Left renal cortex interstitium (tissue), 4 donors: ENCODE measurements at places on chromosomes 7 and 10. TPM values are rescaled to one million over a fixed set of nuclear protein-coding genes. Genes with fewer than 3 reads are reported as not detected.

- DNase-seq = no peak
These were observed 8.7 kb upstream of the UNC5B start for GRCh38 chr10:71203716-71204115.

The DHX32 gene
- 26.1 TPM for polyA plus RNA-seq

DNA sequence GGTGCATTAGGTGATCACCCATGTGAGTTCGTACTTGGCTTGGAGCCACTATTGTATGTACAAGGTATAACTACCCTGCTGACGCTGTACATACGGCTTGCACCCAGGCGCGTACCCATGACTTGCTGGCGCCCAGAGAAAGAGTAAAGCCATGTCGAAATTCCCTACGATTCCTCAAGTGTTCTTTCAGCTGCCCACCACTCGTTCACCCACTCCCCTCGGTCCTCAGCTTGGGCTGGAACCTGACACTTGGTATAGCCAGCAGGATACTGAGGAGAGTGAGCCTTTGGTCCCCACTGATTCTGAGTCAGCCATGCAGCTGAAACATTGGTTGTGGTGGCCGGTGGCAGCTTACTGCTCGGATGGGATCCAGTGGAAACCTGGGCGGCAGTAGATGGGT lies 241.5 kb downstream of the CACNA2D1 start:
- DNase-seq = no peak

GRCh38 chr10:31708474-31708873 lies 220.2 kb downstream of the ARHGAP12 start:
- no peak for DNase-seq

- DNase-seq = no peak
These were observed 219.2 kb upstream of the C7orf33 start for GRCh38 chr7:148371280-148371937.

DNA sequence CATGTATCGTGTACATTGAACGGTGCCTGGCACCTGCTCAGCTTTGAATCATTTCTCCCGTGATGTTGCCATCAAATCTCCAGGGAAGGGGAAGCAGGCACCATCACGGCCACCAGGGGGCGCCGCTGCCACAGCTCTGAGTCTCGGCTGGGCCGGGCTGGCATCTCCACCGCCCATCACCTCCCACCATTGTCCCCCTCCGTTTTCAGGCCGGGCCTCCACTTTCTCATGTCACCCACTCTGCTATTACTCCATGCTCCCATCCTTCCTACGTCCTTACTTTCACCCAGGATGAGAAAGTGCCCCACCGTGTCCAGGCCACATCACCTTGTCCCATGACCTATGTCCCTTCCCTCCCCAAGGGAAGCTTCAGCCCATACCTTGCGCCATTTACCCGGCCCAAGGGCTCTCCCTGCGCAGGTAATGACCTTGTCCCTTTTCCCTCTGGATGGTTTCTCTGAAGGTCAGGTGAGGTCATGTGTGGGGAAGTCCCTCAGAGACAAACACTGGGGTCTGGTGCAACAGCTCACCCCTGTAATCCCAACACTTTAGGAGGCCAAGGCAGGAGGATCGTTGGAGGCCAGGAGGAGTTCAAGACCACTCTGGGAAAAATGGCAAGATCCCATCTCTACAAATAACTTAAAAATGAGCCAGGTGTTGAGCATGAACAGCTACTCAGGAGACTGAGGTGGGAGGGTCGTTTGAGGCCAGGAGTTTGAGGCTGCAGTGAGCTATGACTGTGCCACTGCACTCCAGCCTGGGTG lies 31.8 kb upstream of the OCM2 start:
- DNase-seq = peak; percentile 9

GRCh38 chr10:11462071-11462470 lies 149.4 kb downstream of the USP6NL start:
- DNase-seq = no peak

GRCh38 chr10:132776821-132777220 lies 9.1 kb downstream of the NKX6-2 start:
- no peak for DNase-seq

GRCh38 chr10:117894339-117894738 lies 152.4 kb downstream of the RAB11FIP2 start:
- DNase-seq = no peak

GRCh38 chr10:4257939-4258465 lies 473.0 kb upstream of the KLF6 start:
- no peak for DNase-seq

The PARP12 gene
- polyA plus RNA-seq = 23.3 TPM

GRCh38 chr7:158494162-158494586 lies 93.4 kb downstream of the PTPRN2 start:
- DNase-seq = no peak

The STEAP4 gene
- 0.13 TPM for polyA plus RNA-seq

The PRPS1L1 gene
- polyA plus RNA-seq = not detected

- DNase-seq = no peak
These were observed 7.3 kb downstream of the LRRN3 start for GRCh38 chr7:111098011-111098925.

DNA sequence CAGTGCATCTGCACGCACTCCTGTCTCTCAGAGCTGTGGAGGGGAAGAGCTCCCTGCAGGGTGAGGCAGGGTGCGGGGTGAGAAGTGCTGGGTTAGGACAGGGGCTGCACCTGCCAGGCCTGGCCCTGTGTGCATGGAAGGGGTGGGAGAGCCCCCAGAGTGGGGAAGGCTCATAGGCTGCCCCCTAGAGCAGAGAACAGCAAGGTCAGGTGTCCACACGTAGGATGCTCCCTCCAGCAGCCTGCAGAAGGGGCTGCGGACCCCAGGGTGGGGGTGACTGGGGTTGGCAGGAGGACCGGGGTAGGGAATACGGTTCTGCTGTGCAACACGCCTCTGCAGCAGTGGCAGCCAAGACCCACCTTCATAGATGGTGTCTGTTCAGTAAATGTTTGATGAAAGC lies 208.6 kb downstream of the PTPRN2 start:
- no peak for DNase-seq

- DNase-seq = no peak
These were observed 88.4 kb downstream of the FAS start for GRCh38 chr10:89078724-89079672.

DNA sequence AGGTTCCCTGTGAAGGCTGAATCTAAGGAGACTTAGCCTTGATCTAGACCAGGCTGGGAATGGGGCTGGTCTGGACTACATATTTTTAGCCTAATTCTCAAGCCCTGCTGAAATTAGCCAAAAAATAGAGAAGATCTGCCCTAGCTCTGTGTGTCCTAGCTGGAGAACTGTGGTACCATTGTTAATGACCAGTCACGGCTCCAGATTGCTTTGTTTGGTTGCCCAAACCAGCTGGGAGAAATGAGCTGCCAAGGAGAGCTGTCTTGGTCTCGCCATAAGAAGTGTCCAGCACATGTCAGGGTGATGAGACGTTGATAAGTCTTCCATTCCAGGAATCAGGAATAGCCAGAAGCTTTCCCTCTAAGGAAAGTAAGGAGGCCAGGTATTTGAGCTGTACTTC lies 20.7 kb downstream of the GBX1 start:
- no peak for DNase-seq

DNA sequence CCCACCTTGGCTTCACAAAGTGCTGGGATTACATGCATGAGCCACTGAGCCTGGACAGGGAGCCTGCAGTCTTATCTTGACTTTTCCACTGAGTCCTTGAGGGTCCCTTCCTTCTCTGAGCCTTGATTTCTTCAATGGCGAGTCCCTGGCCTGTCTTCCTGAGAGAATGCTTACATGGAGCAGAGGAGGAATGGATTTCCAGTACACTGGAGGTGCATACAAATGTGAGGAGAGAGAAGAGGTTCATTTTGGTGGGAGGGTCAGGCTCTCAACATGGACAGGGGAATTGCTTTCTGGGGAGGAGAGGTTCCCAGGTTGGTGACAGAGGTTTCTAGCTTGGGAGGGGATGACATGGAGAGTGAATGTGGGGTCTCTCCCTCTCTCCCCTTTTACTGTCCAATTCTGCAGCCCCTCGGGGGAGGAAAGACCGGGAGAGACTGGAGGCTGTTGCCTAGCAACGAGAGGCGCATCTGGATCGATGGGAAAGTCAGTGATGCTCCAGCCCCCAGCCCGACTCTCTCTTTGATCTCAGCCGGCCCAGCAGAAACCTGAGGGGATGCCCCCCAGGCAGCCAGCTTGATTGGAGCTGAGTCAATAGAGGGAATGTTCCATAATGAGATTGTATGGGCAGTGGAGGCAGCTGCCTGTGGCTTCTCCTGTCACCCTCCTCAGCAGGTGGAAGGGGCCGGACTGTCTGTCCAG lies 14.8 kb downstream of the SRRM3 start:
- no peak for DNase-seq

GRCh38 chr7:121797657-121798452 lies 75.1 kb upstream of the PTPRZ1 start:
- no peak for DNase-seq

DNA sequence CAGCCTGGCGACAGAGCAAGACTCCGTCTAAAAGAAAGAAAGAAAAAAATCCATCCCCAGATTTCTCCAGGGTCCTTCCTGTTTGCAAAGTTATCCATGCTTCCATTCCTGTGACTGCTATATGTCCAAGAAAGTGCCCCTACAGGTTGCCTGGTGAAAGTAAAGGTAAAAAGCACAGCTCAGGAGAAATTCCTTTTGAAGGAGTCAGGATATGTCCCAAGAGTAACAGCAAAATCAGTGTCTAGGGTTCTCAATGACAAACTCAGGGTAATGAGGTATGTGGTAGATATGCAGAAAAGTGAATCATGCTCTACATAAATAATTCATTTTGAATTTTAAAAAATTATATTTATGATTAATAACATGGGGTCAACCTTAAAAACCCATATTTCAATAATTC lies 91.5 kb downstream of the CTTNBP2 start:
- DNase-seq = no peak

The VOPP1 gene
- polyA plus RNA-seq = 66.7 TPM

The PLEKHS1 gene
- 0.24 TPM for polyA plus RNA-seq

- no peak for DNase-seq
These were observed 242.2 kb downstream of the RAB11FIP2 start for GRCh38 chr10:117804470-117805011.

The SFRP5 gene
- polyA plus RNA-seq = not detected

DNA sequence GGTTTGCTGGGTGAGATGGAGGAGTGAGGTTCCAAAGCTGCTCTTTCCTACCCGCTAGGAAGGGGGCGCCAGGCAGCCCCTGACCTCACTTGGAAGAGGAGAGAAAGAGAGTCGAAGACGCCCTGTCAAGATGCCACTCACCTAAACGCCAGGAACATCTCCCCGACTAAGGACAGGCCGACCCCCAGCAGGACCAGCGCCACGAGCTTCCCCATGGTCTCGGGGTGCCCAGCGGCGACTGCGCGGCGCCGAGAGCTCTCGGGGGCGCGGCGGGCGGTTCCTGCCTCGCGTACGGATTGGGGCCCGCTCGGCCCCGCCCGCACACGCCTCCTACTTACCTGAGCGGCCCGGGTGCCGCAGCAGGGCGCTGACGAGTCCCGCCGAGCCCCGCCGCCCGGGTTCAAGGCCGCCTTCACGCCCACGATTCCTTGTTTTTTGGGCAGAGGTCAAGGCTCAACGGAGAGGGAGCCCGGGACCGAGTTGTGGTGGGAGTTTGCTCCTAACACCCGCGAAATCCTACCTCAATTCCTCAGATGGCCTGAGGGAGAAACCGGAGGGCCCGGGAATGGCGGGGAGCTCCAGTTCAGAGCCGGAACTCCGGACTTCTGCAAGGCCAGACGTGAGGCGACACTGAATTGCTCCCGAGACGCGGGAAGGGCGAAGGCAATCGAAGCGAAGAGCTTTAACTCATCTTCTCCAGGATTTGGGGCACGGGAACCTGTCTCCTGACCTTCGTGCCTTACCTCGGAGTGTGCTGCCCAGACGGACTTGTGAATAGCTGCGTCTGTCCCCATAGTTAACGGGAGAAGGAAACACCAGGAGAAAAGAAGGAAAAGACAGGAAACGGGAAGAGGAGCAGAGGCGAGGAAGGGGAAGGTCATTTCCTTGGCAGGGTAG lies at the start of gene PON3:
PON3 (minus strand) TSS at position 240 of the 897 bp plus-strand sequence; CDS start at position 215, 25 bp downstream.
- DNase-seq = no peak

DNA sequence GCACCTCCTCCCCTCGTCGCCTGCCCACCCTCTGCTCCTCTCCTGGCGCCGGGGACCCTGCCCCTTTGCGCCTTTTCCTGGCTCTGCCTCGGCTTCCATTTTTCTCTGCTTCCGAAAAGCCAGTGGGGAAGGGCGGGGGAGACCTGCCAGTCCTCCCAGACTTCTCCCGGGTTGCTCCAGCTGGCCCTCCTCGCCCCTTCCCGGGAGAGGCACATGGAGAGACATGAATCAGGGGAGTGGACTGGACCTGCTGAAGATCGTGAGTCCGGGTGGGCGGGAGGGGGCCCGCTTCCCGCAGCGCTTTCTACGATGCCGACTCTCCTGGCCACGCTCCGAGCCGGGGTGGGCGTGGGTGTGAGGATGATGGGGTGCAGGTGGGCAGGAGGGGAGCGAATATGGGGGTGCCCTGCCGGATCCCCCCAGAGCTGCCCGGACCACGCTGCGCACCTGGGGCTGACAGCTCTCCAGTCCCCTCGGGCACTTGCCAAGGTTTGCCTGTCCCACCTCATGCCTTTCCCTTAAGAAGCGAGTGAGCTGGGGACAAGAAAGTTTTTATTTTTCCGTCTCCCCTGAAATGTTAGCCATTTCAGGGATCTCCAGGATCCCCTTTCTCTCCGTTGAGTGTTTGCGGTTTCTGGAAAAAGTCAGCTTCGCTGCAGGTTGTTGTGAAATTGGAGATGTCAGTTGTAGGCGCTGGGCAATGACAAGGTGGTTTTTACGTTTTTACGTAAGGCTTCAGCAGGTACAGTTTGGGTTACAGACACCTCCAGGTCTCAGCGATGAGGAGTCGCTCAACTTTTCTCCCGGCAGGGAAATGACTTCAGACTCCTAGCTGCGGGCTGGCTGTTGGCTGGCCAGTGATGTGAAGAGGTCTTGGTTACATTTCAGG lies 977 bp downstream of the CACNB2 start:
- peak; percentile 19 for DNase-seq

DNA sequence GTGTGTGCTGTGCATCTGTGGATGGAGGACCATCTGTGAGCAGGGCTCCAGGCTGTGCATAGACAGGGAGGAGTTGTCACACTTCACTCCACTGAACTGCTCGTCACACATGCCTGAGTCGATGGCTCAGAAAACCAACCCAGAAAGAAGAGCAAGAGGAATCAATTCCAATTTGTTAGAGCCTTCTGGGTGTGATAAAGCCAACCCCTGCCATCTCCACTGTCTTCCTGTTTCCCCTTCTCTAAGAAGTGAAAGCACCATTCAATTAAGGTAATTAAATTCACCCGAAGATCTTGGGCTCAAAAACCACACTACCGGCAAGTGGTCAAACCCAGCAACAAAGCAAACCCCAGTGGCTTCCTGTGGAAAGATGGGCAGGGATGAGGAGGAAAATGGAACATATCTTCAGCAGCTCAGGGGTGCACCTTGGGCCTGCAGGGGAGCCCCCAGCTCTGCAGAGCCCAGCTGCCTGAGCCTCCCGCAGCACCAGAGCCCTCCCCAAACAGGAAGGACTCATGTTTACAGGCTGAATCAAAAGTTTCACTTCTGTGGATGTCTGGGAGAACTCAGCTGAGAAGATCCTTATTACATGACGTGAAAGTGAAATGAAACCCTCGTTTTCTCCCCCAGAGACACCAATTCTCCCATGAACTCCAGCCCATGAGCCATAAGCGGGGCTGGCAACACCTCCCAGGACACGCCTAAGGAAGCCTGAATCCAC lies 10.9 kb downstream of the C10orf71 start:
- no peak for DNase-seq

The PSMC2 gene
- 119 TPM for polyA plus RNA-seq

- no peak for DNase-seq
These were observed 161.5 kb downstream of the CREB5 start for GRCh38 chr7:28573651-28574301.

- DNase-seq = no peak
These were observed 162.0 kb downstream of the KLF6 start for GRCh38 chr10:3622845-3623621.

GRCh38 chr7:124940306-124940705 lies 10.7 kb upstream of the POT1 start:
- no peak for DNase-seq

The ADAM22 gene
- 13.1 TPM for polyA plus RNA-seq
